Activated T-helper 9 cell treated with anti-CD3 and anti-CD28 coated beads, Interleukin-2, amount 50 U/mL, for 16 hours (primary cell): ENCODE measurements at places on chromosomes 3 and 15.

DNA sequence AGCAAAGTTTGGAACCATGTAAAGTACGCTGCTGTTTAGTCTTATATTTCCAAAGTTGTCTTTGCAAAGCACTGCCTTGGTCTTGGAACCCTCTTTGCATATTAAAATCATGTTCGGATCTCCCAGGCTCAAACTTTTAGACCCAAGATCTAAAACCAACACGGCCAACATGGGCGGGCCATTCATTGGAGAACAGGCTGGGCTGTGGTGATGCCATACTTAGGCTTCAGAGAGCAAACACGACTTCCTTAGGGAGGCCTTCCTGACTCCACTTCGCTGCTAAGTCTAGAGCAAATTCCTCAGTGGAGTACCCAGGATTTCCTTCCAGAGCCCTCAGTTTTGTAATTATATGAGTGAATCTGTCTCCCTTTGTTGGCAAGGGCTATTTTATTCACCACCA lies 3.5 kb downstream of the MAN2C1 start:
- DNase-seq = no peak

GRCh38 chr3:23159929-23160328 lies 43.2 kb upstream of the UBE2E2 start:
- DNase-seq = no peak

DNA sequence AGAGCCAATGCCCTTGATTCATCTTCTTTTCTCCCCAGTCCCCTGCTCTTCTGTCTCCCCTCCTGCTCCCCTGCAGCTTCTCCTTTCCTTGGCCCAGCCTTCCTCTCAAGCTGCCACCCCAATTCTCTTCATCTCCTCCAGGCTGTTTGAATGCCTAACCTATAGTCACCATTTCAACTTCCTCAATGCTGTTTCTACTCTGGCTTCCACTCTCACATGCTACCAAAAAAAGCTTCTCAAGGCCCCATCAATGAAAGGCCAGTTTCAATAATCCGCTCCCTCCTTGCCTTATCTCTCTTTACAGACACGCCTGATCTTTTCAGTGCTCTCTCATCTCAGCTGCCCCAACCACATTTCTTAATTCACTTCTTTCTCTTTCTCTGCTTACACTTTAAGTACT lies 212.2 kb upstream of the GPR149 start:
- no peak for DNase-seq

DNA sequence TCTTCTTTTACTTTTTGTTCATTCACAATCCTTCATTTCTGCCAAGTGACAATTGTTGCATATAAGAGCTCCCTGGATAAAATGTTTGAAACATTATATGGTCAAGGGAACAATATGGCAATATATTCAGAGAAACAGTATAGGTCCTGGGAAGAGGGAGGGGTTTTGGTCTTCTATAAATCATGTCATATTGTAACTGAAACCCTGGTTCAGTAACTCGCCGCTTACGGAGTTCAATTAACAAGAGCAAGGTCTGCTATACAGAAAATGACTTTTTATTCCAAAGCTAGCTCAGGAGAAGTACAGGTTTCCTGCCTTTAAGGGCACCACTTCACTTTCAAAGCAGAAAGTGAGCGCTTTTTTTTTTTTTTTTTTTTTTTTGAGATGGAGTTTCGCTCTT lies 522.1 kb upstream of the TGFBR2 start:
- DNase-seq = no peak

DNA sequence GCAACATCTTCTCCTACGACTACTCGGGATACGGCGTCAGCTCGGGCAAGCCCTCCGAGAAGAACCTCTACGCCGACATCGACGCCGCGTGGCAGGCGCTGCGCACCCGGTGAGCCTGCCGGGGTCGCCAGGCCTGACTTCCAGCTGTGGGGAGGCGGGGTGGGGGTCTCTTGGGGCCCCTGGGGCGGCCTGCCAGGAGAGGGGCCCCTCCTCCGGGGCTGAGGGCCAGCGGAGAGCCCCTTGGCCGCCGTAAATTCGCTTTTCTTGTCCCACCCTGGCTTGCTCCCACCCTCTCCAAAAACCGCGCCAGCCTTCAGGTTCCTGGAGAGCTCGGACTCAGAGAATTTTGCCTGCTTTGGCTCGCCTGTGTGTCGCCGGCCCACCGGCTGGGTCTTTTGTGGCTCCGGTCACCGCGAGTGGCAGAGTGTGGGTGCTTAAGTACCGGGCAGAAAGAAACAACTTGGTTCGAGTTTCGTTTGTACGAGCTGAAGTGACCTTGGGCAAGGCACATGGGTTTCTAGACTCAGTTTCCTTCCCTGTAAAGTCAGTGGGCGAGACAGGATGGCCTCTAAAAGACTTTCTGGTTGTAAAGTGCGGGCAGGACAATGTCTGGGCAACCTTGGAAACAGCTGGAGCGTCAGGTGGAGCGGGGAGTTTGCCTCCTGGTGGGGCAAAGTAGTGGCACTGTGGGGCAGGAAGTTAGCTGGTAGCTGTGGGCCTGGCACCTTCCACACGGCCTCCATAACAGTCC lies 976 bp downstream of the ABHD17C start:
- peak; percentile 3 for DNase-seq

DNA sequence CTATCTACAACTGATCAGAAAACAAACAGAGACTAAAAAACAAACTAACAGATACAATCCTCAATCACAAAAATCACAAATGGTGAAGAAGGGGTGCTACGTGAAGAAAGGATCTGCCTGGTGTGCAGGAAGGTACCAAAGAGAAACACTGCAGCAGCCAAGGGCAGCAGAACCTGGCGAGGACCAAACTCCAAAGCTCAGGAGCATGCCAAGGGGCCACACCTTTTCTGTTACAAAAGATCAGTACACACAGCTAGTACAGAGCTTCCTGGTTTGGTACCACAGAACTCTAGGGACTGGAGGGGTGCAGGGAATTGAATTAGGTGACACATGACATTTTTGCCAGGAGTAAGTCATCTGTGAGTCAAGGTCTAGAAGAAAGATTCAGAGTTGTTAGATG lies 107.4 kb upstream of the GRM7 start:
- no peak for DNase-seq

- DNase-seq = no peak
Observed at GRCh38 chr3:54668236-54668635, 259.6 kb downstream of the LRTM1 start.

DNA sequence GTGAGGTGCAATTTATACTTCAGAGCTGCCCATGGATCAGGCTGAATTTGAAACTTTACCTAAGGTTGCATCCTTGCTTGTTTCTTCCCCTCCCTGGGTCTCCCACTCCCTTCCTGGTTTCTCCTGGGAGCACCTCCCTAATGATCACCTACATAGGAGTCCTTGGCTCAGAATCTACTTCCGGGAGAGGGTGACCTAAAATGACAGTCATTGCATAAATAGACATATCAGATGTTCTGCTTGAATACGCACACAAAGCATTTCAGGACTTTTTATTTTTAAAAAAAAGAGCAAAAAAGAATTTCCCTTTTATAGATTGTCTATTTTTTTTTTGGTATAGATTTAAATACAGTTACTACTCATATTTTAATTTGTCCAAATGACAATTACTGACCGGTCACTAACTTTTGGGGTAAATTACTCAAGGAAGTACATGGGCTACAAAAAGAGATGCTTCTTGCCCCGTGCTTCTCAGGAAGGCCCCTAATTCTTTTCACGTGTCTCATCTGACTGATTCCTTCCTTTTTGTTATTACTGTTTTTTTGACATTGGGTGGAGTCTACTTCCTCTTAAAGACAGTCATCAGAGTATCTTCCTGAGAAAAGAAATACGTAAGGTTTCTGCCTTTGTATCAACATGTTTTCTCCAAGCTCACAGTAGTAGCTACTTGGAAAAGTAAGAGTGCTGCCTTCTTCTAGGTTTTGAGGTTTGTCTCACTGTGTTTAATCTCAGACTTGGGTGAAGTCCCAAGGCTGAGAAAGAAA lies 4.9 kb upstream of the MYZAP start:
- DNase-seq = no peak
